ENCODE measurements at places on chromosomes 11 and 22. TPM values are rescaled to one million over a fixed set of nuclear protein-coding genes. Genes with fewer than 3 reads are reported as not detected.

- H3K27ac ChIP-seq: no peak overlapping the region
- DNase-seq: no peak
- H3K27me3 ChIP-seq: no peaks in the 10 kb centered on the region
- no peaks in the 10 kb centered on the region for H3K36me3 ChIP-seq
- H3K4me1 ChIP-seq: peaks cover 37% of the 10 kb centered on the region
These were observed 10.9 kb upstream of the MFNG start for GRCh38 chr22:37497062-37497599.

DNA sequence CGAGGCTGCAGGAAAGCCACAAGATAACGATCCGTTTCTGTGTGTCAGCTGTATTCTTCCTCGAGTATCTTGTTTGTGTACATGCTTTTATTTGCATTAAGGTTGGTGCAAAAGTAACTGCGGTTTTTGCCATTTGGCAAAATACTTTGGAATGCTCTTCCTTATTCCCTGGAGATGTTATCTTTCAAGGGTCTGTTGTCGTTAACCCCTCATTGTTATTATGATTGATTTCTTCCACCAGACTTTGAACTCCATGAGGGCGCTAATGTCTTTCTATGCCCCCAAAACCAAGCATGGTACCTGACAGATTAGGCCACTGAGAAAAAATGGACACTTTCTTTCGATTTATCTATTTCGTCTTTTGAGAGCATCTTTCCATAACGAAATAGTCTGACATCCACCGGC lies 563 bp upstream of the PSMA1 start:
- H3K4me3 ChIP-seq: peak overlapping the region; percentile 60
- H3K27me3 ChIP-seq: no peaks in the 10 kb centered on the region
- no peak for DNase-seq
- H3K4me1 ChIP-seq: peaks cover 17% of the 10 kb centered on the region
- H3K36me3 ChIP-seq: peaks cover 14% of the 10 kb centered on the region
- H3K27ac ChIP-seq: peak overlapping the region; percentile 90

Gene KCNA4
- total RNA-seq: not detected

Gene ARHGAP8
- total RNA-seq: 31.1 TPM

Gene OR10D3
- total RNA-seq: not detected

Gene TBX10
- 16.5 TPM for total RNA-seq

DNA sequence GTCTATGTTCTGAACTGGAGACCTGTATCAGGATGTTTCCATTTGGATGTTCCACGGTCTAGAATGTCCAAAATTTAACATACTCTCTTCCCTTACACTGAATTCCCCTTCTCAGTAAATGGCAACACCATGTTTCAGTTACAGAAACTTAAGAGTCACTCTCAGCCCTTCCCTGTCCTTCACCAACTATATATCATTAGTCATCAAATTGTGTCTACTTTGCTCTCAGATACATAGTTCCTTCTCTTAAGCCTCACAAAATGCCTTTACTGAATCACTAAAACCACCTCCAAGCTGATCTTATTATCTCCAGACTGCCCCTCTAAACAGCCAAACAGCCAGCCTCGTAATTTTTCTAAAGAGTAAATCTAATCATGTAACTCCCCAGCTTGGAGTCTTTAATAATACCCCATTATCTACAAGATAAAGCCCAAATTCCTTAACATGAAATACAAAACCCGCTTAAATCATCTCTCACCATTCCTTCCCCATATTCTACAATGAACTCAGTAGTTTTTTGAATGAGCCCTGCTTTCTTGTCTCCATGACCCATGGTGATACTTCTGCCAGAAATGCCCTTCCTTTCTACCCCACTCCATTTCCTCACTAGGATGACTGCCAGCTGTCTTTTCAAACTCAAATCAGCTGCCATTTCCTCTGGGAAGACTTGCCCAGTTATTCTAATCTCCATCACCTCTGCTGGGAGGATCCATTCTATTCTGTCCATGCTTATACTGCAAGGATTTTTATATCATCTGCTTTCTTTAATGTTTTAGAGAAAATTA lies 102.7 kb upstream of the ARHGAP42 start:
- no peaks in the 10 kb centered on the region for H3K4me1 ChIP-seq
- no peaks in the 10 kb centered on the region for H3K36me3 ChIP-seq
- H3K27me3 ChIP-seq: no peaks in the 10 kb centered on the region

- no peaks in the 10 kb centered on the region for H3K36me3 ChIP-seq
- no peak overlapping the region for H3K27ac ChIP-seq
- H3K27me3 ChIP-seq: peaks cover 3% of the 10 kb centered on the region
- no peak overlapping the region for H3K4me3 ChIP-seq
These were observed 10.3 kb downstream of the SEC14L4 start for GRCh38 chr22:30495041-30495784.

Gene SUSD2
- total RNA-seq: 3.2 TPM

Gene CLMP
- 32.4 TPM for total RNA-seq

GRCh38 chr11:7571640-7572000 lies 57.8 kb downstream of the PPFIBP2 start:
- H3K4me3 ChIP-seq: no peak overlapping the region
- peak; percentile 82 for DNase-seq
- H3K4me1 ChIP-seq: peaks cover 40% of the 10 kb centered on the region
- no peaks in the 10 kb centered on the region for H3K27me3 ChIP-seq
- H3K27ac ChIP-seq: peak overlapping the region; percentile 92

- H3K27ac ChIP-seq: no peak overlapping the region
- no peaks in the 10 kb centered on the region for H3K4me1 ChIP-seq
- H3K4me3 ChIP-seq: no peak overlapping the region
- H3K36me3 ChIP-seq: no peaks in the 10 kb centered on the region
- H3K27me3 ChIP-seq: no peaks in the 10 kb centered on the region
These were observed 27.3 kb downstream of the CECR2 start for GRCh38 chr22:17396516-17396915.

DNA sequence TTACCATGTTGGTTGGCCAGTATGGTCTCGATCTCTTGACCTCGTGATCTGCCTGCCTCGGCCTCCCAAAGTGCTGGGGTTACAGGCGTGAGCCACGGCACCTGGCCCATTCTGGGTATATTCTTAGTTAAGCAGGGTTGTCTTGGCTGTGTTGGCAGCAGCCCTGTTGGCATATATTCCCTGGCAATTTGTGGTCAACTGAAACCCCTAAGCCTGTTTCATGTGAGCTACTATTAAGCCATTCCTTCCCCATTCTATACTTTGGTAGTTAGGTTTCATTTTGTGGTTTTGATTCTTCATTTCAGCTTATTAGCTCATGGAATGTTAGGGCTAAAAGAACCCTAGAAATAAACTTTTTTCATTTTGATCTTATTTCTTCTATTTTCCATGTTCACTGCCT lies 22.2 kb upstream of the IL18BP start:
- no peaks in the 10 kb centered on the region for H3K27me3 ChIP-seq
- no peak for DNase-seq
- no peak overlapping the region for H3K27ac ChIP-seq
- no peak overlapping the region for H3K4me3 ChIP-seq
- H3K4me1 ChIP-seq: no peaks in the 10 kb centered on the region
- H3K36me3 ChIP-seq: no peaks in the 10 kb centered on the region

GRCh38 chr22:23058063-23058462 lies 12.3 kb upstream of the GNAZ start:
- no peaks in the 10 kb centered on the region for H3K36me3 ChIP-seq
- H3K4me3 ChIP-seq: no peak overlapping the region
- no peaks in the 10 kb centered on the region for H3K27me3 ChIP-seq
- H3K4me1 ChIP-seq: no peaks in the 10 kb centered on the region
- DNase-seq: no peak

Gene DGAT2
- 3.7 TPM for total RNA-seq

DNA sequence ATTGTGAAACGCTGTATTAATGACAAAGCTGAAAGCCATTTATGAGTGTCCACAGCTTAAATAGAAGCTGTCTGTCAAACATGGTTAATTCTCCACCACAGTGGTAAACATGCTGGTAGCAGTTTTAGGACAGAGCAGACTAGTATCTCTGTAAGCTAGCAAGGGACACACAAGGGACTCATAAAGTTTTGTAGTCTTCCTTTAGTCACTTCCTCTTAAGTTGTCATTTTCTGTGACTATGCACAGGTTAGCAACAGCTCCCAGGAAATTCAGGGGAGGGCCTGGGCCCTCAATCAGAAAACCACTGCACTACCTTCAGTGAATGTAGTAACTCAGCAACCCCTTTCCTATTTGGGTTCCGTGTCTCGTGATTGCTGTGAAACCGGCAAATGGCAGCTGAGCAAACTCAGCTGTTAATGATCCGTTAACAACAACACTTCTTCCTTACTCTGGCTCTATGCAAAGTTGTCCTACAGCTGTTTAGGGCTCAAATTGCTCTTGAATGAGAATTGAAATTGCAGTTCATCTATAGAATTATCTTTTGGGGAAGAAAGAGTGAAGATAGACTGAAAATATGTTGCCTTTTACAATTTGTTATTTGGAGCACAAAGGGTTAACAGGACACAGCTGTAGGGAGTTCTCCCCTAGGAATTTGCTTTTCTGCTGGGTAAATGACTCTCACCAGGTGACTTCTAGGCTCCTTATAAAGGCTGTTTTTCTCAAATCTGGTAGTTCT lies at the start of gene MMP26:
TSS of gene MMP26 (plus strand) at position 731 of the 736 bp plus-strand sequence.
- no peak within 1 kb of the TSS for H3K4me3 ChIP-seq
- peak within 1 kb of the TSS; percentile 42 for H3K27ac ChIP-seq
- no peak for DNase-seq
- no peaks in the 10 kb centered on the region for H3K27me3 ChIP-seq
- H3K4me1 ChIP-seq: no peaks in the 10 kb centered on the region

Gene RASGRP2
- total RNA-seq: 14.5 TPM

DNA sequence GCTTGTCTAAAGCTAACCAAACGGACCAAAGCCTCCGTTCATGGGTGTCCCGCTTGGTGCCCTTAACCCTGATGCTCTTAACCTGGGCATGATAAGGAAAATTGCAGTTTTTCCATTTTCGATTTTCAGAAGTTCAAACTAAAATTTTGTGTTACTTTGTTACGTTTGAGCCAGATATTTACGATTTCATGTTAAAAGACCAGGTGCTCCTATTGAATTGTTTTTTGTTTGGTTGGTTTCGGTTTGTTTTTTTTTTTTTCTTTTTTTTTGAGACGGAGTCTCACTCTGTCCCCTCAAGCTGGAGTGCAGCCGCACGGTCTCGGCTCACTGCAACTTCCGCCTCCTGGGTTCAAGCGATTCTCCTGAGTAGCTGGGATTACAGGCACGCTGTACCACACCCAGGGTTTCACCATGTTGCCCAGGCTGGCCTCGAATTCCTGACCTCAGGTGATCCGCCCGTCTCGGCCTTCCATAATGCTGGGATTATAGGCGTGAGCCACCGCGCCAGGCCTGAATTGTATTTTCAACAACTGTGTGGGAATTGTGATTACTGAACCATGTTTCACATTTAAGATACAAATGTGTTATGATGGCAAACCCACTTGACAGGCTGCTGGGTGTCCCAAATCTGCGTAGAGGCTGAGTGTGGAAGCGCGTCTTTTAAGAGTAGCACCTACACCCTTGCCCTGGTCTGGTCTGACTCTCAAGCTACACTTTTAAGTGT lies 864 bp upstream of the USP28 start:
- H3K27me3 ChIP-seq: no peaks in the 10 kb centered on the region
- peak overlapping the region; percentile 75 for H3K4me3 ChIP-seq
- H3K4me1 ChIP-seq: peaks cover 4% of the 10 kb centered on the region
- H3K36me3 ChIP-seq: no peaks in the 10 kb centered on the region

Gene SSH3
- total RNA-seq: 77.5 TPM

Gene OR10A2
- total RNA-seq: not detected

DNA sequence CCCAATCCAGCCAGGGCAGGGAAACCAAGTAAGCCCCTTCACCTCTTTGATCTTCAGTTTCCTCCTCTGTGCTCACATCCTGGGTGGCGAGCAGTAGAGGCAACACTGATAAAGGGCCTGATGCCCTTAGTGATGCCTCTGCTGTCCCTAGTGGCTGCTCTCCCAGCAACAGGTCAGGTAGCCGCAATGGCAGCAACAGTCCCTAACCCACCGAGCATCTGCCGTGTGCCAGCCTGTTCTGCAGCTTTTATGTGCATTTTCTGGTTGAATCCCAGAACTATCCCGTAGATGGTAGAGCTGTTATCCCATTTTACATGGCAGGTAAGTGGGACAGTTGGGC lies 5.2 kb downstream of the SCYL1 start:
- H3K27me3 ChIP-seq: no peaks in the 10 kb centered on the region
- no peak overlapping the region for H3K27ac ChIP-seq
- H3K4me1 ChIP-seq: peaks cover 13% of the 10 kb centered on the region
- DNase-seq: no peak

GRCh38 chr22:41915035-41915785 lies at the start of gene SHISA8:
SHISA8 (minus strand) TSS chr22:41915074; CDS start chr22:41914667, 407 bp downstream.
- peaks cover 52% of the 10 kb centered on the region for H3K4me1 ChIP-seq
- peak within 1 kb of the TSS; percentile 29 for H3K4me3 ChIP-seq
- H3K27ac ChIP-seq: no peak within 1 kb of the TSS
- peaks cover 96% of the 10 kb centered on the region for H3K27me3 ChIP-seq

- DNase-seq: no peak
- H3K4me3 ChIP-seq: no peak overlapping the region
- H3K4me1 ChIP-seq: no peaks in the 10 kb centered on the region
- H3K27ac ChIP-seq: no peak overlapping the region
- peaks cover 20% of the 10 kb centered on the region for H3K36me3 ChIP-seq
These were observed 24.4 kb downstream of the PI4KA start for GRCh38 chr22:20834206-20834605.

Gene INS
- total RNA-seq: not detected

DNA sequence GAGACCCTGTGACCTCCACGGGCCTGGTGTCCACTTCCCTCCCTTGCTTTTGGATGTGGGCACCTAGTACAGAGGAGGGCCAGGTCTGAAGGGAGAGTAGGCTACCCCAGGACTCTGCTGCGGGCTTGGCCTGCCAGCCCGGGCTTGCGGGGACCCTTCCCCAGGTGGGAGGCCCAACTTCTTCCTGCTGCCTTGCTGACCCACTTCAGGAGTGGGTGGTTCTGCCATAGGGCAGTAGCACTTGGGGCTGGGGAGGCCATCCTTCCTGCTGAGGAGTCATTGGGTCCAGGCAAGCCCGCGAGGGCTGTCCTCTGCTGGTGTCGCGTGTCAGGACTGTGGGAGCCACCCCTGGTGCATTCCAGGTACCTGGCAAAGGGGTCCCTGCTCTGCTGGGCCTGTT lies 1250.0 kb downstream of the BRD1 start:
- H3K36me3 ChIP-seq: no peaks in the 10 kb centered on the region
- H3K4me1 ChIP-seq: no peaks in the 10 kb centered on the region

- H3K27me3 ChIP-seq: no peaks in the 10 kb centered on the region
- no peaks in the 10 kb centered on the region for H3K36me3 ChIP-seq
These were observed 876.9 kb upstream of the RAG2 start for GRCh38 chr11:37474889-37475288.

DNA sequence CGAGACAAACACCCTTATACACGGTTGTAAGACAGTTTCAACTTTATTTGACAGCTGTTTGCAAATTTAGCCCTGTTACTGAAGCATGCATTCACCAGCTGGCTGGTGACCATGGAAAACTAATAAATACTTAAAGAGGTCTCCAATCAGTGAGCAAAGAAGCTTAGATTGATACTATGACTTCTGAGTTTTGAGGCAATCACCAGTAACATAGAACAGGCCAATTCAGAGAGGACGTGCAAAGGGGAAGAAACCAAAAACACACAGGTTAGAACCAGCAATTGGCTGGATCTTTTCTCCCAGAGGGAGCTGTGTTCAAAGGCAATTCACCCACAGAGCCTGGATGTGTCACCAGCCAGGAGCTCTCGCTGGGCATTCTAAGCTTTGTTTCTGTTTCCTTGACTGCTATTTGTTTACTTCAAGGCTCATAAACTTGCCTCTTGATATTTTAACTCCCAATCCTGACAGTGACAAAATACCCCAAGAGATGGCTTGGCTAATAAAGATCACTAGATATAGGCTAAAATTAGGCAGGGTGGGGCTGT lies 113.6 kb upstream of the MTMR2 start:
- peaks cover 13% of the 10 kb centered on the region for H3K4me1 ChIP-seq
- H3K36me3 ChIP-seq: no peaks in the 10 kb centered on the region
- H3K4me3 ChIP-seq: no peak overlapping the region
- H3K27ac ChIP-seq: no peak overlapping the region
